Activated CD4-positive, CD25-positive, alpha-beta regulatory T cell treated with anti-CD3 and anti-CD28 coated beads, Interleukin-2, amount 50 U/mL, for 72 hours (primary cell): ENCODE measurements at places on chromosomes 11 and 22.

DNA sequence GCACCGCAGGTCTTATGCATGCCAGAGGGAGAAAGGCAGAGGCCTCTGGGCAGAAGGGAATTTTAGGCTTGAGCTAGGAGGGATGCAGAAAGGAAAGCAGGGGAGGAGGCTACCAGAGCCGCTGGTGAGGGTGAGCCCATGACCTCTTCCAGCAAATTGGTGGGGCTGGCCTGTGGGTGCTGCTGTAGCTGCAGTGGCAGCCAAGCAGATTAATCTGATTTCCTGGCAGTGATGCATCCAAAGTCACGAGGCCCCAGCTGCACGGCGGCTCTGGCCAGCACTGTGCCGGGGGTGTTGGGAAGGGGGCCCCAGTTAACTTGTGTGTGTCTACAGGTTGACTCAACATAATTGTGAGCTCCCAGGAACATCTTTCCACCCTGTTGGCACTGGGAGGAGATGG is 41.4 kb upstream of the B3GAT1 start:
- DNase-seq, result no peak

GRCh38 chr11:67056267-67057204 is at the start of gene RHOD:
TSS of gene RHOD (plus strand) at chr11:67056847. CDS start at chr11:67056903, 56 bp downstream.
- DNase-seq, result peak; percentile 56

GRCh38 chr22:27370269-27370668 is 431.3 kb downstream of the MN1 start:
- no peak for DNase-seq

- no peak for DNase-seq
Observed at GRCh38 chr11:119727523-119728151, 1.4 kb downstream of the NECTIN1 start.

DNA sequence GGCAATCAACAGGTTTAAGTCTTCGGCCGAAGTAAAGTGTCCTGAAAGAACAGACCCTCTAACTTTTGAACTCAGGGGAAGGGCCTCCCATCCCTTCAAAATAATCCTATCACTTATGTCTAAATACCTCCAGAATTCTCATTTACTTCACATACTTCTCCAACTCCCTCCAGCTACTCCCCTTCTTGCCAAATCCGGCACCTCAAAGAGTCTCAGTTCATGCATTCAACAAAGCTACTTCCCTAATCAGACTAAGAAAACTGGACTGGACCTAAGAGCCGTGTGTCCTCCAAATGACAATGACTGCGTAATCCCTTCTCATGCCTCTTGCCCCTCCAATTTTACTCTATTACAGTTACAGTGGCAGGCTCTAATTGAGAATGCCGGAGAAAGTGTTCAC is 1.3 kb downstream of the DDB1 start:
- no peak for DNase-seq

DNA sequence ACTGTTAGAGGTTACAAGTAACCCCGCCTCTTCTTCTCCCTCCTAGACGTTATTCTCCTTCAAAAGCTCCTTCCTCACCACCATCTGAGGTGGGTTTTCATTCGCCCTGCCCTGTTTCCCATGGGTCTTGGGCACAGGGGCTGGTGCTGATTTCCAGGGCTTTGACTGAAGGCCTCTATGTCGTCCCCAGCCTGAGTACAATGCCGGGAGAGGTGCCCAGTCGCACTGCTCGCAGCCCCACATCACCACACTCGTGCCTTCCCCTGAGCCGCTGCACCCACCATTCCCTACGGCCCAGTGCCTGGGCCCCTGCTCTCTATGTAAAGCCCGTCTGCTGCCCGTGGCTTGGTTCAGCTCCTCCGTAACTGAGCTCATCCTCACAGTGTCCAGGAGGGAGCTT is 169.8 kb downstream of the DSCAML1 start:
- no peak for DNase-seq

GRCh38 chr11:7592711-7593110 is 78.9 kb downstream of the PPFIBP2 start:
- no peak for DNase-seq

- no peak for DNase-seq
Observed at GRCh38 chr11:131787119-131787518, 416.7 kb downstream of the NTM start.

DNA sequence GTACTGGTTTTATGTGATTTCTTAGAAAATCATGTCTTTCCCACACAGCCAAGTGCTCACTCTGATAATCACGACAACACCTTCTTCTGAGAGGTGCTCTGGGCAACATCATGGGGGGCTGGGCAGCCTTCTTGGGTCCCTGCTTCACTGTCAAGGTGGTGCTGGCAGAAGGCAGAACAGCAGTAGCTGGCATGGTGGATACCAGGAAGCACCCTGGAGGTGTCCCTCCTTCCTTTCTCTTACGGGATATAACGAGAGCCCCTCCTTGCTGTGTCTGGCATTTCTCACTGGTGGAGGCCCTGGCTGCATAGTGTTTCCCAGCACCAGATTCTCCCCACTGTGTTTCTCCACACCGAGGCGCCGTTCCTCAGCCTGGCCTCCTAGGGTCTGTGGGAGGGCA is 60.9 kb downstream of the SCN3B start:
- no peak for DNase-seq

DNA sequence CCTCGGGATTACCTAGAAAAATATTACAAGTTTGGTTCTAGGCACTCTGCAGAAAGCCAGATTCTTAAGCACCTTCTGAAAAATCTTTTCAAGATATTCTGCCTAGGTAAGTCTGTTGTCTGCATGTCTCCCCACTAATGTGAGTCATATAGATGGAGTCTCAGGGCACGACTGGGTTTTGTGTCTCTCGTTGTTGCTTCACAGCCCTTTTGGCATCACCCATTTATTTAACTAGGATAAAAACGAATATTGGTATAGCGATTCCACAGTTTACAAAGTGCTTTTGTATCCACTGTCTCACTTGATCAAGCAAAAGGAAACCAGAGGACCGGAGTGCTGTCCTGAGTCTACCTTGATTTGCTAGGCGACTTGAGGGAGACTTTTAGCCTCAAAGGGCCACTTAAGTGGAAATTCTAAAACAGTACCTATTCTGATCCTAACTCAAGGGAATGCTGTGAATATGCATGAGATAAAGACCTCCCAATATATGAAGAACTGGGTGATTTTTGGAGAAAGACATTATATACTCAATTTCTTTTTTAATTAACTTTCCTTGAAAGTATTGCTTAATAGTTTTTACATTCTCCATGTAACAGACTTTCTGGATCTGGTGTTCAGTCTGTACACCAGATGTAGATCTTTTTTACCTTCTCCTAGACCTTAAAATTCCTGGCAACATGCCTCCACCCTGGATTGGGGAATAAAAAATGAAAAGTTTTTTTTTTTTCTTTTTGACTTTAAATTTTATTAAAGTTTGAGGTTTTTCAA is 590 bp downstream of the NNMT start:
- no peak for DNase-seq

GRCh38 chr22:43011079-43011478 is 3.9 kb downstream of the PACSIN2 start:
- DNase-seq, result no peak

- DNase-seq, result no peak
Observed at GRCh38 chr11:37504060-37504611, 906.1 kb upstream of the RAG2 start.

GRCh38 chr11:112822478-112823274 is 138.5 kb upstream of the NCAM1 start:
- no peak for DNase-seq

GRCh38 chr22:36234919-36235318 is 4.4 kb downstream of the APOL2 start:
- DNase-seq, result no peak

- DNase-seq, result no peak
Observed at GRCh38 chr11:45982656-45983470, 60.4 kb downstream of the LARGE2 start.

DNA sequence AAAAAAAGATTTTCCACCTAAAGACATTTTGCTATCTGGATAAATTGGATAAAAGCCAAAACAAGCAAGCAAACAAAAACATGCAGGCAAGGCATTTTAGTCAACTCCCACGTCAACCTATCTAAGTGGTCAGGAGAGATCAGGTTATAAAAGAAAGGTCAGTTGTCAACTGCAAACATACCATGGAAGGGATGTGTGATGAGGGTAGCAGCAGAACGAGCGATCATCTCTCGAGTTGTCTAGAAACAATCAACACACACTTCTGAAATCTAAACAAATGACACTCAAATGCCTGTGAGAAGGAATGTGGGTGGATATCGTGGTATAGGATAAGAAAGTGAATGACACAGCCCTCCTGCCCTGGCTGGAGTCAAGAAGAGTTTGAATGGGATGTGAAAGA is 10.9 kb downstream of the MTCH2 start:
- DNase-seq, result no peak

DNA sequence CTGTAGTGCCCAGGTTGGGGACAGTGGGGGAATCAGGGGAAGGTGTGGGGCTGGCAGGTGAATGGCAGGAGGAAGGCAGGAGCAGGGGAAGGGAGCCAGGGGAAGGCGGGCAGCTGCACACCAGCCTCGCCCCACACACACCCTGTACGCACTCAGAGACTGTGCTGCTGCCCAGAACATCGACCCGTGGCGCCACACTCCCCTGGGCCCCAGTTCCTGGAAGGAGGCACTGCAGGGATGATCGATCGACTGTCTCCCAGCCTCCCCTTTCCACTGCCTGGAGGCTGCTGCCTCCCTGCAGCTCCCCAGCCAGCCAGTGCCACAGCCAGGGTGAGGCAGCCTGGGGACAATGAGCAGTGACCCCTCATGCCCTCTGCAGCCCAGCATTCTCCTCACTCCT is 19.2 kb downstream of the PDE2A start:
- no peak for DNase-seq

DNA sequence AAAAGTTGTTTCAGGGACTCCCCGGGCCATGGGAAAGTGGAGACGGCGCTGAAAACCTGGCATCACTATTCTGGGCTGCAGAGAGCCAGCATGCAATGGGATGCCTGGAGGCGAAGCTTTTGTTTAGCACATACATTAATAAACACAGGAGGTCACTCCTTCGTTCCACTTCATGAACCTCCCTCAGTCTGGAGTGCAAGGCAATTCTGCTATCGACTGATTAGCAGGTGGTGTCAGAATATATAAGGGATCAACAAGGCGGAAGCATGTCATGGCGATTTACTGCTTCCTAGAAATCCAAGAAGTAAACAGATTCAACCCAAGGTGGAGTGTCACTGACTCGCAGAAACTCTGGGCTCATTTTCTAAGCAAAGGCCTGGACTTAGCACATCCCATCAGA is 45.4 kb upstream of the MN1 start:
- no peak for DNase-seq

DNA sequence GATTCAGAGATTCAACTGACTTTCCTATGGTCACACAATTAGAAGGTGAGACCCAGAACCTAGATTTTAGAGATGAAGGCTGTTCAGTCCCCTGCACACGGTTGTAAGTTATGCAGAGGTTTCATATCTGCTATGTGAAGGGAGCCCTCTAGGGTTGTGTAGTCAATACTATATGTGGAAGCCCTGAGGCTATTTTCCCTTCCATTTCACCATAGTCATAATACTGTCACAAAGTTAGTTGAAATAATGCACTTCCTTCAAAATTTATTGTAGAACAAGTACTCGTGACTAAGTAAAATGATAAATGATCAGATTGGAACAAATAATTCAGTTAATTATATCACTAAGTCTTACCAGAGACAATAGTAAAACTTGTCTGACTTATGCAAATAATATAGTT is 48.8 kb downstream of the ENDOD1 start:
- DNase-seq, result no peak

DNA sequence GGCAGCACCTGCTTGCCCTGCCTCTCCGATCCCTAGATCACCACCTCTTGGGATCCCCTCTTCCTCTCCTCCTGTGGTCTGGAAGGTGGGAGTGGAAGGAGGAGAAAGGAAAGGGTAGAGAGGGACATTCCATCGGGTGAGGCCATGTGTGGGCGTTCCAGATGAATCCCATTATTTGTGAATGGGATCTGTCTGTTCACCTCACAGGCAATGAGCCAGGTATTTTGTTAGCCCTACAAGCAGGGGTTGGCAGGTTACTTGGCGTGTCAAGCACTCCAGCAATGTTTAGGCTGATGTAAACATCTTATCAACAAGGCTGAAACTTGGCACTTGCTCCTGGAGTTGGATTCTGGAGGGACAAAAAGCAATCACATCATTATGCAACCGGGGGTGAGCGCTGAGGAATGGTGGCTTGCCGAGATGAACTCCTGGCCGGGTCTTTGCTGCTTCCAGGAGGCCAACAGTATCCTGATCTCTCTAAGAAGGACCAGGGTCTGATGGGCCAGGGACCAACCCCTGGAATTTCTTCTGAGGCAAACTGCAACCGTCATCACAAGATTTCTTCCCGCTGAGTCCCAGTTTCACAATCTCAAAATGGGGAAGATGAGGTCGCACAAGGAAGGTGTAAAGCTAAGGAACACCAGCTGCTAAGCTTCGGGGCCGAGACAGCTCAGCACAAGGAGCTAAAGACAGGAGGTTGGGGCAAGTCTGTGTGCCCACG is 7.8 kb downstream of the ADAMTS8 start:
- no peak for DNase-seq
